ENCODE measurements at places on chromosomes 2 and 18. TPM values are rescaled to one million over a fixed set of nuclear protein-coding genes. Genes with fewer than 3 reads are reported as not detected.
A peak's percentile ranks its signal among the peaks of the same experiment; 100 is the strongest.

GRCh38 chr2:61763605-61764034 lies 90.2 kb downstream of the FAM161A start:
- H3K27me3 ChIP-seq = no peaks in the 10 kb centered on the region
- no peaks in the 10 kb centered on the region for H3K36me3 ChIP-seq
- H3K27ac ChIP-seq = peak overlapping the region; percentile 100
- DNase-seq = peak; percentile 83
- no peaks in the 10 kb centered on the region for H3K4me1 ChIP-seq

- H3K4me1 ChIP-seq = no peaks in the 10 kb centered on the region
- H3K27ac ChIP-seq = no peak overlapping the region
- no peaks in the 10 kb centered on the region for H3K27me3 ChIP-seq
- no peaks in the 10 kb centered on the region for H3K36me3 ChIP-seq
Measured at GRCh38 chr2:136323195-136323594, 205.2 kb upstream of the CXCR4 start.

The C2orf80 gene
- not detected for polyA plus RNA-seq

DNA sequence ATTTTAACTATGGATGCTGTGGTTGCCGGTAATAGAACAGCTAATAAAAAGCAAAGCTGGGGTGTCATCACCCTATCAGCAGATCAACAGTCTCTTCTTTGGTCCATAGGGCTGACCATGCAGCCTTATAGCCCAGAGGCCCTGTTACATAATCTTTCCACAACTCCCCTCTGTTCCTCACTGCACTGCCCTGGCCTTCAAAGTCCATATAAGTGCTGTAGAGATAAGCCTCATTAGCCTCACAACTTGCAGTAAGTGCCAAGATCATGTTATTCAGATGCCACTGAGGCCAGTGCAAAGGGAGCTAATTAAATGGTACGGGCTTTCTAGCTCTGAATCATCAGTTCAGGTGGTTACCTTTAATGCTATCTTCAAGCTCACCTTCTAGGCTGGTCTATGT lies 89.7 kb upstream of the CXCR4 start:
- H3K4me1 ChIP-seq = no peaks in the 10 kb centered on the region
- no peak overlapping the region for H3K27ac ChIP-seq
- H3K36me3 ChIP-seq = no peaks in the 10 kb centered on the region
- DNase-seq = no peak
- no peak overlapping the region for H3K4me3 ChIP-seq
- no peaks in the 10 kb centered on the region for H3K27me3 ChIP-seq

The TPGS2 gene
- 68.5 TPM for polyA plus RNA-seq

The ACTG2 gene
- 478 TPM for polyA plus RNA-seq

The REG3G gene
- 0.30 TPM for polyA plus RNA-seq

DNA sequence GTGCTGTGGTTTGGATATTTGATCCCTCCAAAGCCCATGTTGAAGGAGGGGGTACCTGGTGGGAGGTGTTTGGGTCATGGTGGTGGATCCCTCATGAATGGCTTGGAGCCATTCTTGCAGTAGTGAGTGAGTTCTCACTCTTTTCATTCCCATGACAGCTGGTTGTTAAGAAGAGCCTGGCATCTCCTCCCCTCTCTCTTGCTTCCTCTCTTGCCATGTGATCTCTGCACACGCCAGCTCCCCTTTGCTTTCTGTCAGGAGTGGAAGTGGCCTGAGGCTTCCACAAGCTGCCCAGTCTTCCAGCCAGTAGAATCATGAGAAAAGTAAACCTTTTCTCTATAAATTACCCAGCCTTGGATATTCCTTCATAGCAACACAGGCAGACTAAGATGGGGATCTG lies 8.6 kb downstream of the ADD2 start:
- no peaks in the 10 kb centered on the region for H3K36me3 ChIP-seq
- no peak for DNase-seq
- no peak overlapping the region for H3K27ac ChIP-seq
- H3K4me1 ChIP-seq = no peaks in the 10 kb centered on the region

- no peak overlapping the region for H3K4me3 ChIP-seq
- H3K27me3 ChIP-seq = no peaks in the 10 kb centered on the region
- H3K36me3 ChIP-seq = no peaks in the 10 kb centered on the region
Measured at GRCh38 chr2:69170661-69171060, 157.7 kb downstream of the ANTXR1 start.

GRCh38 chr2:217360111-217360510 lies 500.2 kb upstream of the TNP1 start:
- no peak overlapping the region for H3K4me3 ChIP-seq
- peaks cover 43% of the 10 kb centered on the region for H3K4me1 ChIP-seq
- DNase-seq = no peak
- no peaks in the 10 kb centered on the region for H3K36me3 ChIP-seq
- no peaks in the 10 kb centered on the region for H3K27me3 ChIP-seq
- peak overlapping the region; percentile 42 for H3K27ac ChIP-seq

DNA sequence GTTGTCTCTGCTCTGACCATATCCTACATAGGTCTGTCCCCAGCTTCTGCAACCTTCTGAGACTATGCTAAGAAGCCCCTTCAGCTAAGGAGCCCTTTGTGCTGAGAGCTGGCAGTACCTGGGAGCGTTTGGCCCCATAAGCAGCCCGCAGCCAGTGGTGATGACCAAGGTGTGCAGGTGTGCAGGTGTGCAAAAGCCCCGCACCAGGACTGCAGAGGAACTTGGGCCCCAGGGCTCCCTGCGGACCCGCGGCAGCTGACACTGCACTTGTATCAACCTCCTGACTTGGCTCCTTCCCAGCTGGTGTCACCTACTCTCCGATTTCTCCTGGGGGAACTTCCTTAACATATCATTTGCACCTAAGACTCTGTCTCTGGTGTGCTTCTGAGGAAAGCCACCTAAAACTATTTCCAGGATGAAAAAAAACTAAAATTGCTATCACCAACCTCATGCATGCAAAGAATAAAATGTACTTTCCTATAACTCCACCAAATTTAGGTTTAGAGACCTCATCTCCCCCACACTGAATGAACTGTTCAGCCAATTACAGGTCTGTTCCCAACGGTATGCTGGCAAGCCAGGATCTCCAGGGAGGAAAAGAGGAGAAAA lies 16.1 kb upstream of the GNAL start:
- H3K4me3 ChIP-seq = no peak overlapping the region
- no peaks in the 10 kb centered on the region for H3K4me1 ChIP-seq
- no peaks in the 10 kb centered on the region for H3K27me3 ChIP-seq
- no peak overlapping the region for H3K27ac ChIP-seq

The TMEM169 gene
- 0.65 TPM for polyA plus RNA-seq

DNA sequence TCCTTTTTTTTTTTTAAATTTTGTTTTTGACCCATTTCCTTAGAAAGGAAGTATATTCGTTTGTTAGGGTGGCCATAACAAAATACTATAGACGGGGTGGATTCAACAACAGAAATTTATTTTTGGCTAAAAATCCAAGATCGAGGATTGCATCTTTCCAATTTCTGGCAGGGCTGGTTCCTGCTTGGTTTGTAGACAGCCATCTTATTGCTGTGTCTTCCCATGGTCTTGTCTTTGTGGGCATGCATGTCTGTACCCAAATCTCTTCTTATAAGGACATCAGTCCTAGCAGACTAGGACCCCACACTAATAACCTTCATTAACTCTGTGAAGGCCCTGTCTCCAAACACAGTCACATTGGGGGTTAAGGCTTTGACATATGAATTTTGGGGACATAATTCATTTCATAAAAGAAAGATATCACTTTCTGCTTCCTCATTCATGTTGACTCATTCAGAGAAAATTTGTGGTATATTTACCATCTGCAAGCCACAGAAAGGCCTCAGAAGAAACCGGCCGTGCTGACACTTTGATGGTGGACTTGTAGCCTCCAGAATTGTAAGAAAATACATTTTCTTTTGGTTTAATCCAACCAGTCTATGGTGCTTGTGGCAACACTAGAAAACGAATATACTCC lies 262.1 kb downstream of the LPIN1 start:
- no peaks in the 10 kb centered on the region for H3K36me3 ChIP-seq
- no peak overlapping the region for H3K4me3 ChIP-seq
- DNase-seq = no peak

DNA sequence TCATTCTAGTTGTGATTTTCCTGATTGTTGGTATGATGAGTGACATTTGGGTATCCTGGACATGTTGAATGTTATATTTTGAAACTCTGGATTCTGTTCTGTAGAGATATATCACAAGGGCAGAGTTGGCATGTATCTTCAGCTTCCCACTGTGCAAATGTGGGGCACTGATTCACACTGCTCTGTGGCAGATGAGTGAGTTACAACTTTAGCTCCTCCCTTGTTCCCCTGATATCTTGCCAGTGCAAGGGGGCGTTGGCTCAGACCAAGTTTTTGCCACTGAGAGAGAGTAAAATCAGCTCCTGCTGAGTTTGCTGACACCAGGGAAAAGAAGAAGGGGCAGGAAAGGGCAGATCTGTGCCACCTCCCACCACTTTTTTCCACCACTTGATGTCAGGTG lies 199.6 kb upstream of the MMADHC start:
- no peaks in the 10 kb centered on the region for H3K36me3 ChIP-seq
- no peak overlapping the region for H3K27ac ChIP-seq
- no peaks in the 10 kb centered on the region for H3K27me3 ChIP-seq
- DNase-seq = no peak
- H3K4me3 ChIP-seq = no peak overlapping the region

The KDSR gene
- 27.8 TPM for polyA plus RNA-seq

DNA sequence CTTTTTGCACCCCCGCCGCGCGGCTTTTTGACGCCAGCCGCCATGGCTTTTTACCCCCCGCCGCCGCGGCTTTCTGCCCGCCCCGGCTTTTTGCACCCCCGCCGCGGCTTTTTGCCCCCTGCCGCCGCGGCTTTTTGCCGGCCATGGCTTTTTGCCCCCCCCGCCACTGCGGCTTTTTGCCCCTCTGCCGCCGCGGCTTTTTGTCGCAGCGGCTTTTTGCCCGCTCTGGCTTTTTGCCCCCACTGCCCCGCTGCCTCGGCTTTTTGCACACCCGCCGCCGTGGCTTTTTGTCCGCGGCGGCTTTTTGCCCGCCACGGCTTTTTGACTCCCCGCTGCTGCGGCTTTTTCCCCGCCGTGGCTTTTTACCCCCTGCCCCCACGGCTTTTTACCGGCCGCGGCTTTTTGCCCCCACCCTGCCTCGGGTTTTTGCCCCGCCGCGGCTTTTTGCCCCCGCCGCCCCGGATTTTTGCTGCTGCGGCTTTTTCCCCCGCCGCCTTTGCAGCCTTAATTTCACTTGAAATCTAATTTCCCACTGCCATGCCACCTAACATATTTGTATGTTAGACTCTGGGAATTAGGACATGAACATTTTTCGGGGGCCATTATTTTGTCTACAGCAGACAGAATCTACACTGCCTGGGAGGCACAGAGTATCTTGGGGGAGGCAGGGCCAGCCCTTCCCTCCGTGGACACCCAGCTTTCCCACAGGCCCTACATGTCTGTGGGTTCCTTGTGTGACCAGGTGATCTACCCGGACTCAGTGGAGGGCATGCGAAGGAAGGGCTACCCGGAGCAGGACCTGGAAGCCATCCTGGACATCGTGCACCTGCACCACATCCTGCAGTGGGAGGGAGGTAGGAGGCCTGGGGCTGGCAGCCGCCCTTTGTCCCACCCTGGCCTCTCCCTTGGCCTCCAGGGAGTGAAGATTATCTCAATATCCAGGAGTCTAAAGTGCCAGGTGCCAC lies 3031.0 kb upstream of the TEKT4 start:
- H3K36me3 ChIP-seq = no peaks in the 10 kb centered on the region
- no peaks in the 10 kb centered on the region for H3K4me1 ChIP-seq
- no peak overlapping the region for H3K4me3 ChIP-seq
- no peak for DNase-seq
- H3K27ac ChIP-seq = no peak overlapping the region

DNA sequence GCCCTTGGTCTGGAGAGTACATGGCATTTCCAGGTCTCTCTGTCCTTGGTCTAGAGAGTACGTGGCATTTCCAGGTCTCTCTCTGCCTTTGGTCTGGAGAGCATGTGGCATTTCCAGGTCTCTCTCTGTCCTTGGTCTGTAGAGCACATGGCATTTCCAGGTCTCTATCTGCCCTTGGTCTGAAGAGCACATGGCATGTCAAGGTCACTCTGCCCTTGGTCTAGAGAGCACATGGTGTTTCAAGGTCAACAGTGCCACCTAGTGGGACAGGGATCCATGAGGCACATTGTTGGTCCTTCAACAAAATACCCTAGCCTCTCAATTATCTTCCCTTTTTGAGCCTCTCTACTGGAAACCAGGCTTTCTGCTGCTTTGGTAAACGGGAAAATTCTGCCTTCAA lies 250.2 kb downstream of the OTX1 start:
- no peaks in the 10 kb centered on the region for H3K4me1 ChIP-seq
- no peaks in the 10 kb centered on the region for H3K36me3 ChIP-seq
- no peaks in the 10 kb centered on the region for H3K27me3 ChIP-seq
- no peak for DNase-seq
- H3K4me3 ChIP-seq = no peak overlapping the region

The IL36B gene
- not detected for polyA plus RNA-seq

DNA sequence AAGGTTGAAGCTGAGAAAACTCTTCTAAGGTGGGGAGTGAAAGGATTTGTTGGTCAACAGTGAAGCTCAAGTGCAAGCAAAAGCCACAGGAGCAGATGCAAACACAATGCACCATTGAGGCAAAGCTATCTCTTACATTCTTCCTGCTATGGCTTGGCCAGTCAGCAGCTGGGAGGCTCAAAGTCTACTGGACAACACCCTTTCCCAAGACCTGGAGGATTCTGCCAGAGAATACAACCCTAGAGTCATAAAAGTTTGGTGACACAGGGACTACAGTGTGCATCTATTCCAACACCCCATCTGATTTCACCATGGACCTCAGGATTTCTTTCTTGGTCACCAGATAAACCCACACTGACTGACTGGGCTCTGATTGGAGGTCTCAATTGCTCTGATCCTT lies 342.0 kb downstream of the HRH4 start:
- DNase-seq = no peak
- H3K4me1 ChIP-seq = no peaks in the 10 kb centered on the region
- H3K4me3 ChIP-seq = no peak overlapping the region
- H3K36me3 ChIP-seq = no peaks in the 10 kb centered on the region
- H3K27ac ChIP-seq = no peak overlapping the region
- H3K27me3 ChIP-seq = no peaks in the 10 kb centered on the region

The SAG gene
- polyA plus RNA-seq = not detected

- H3K36me3 ChIP-seq = no peaks in the 10 kb centered on the region
- no peak for DNase-seq
- no peaks in the 10 kb centered on the region for H3K27me3 ChIP-seq
- no peak overlapping the region for H3K27ac ChIP-seq
- peaks cover 16% of the 10 kb centered on the region for H3K4me1 ChIP-seq
Measured at GRCh38 chr2:172972005-172972619, 103.5 kb upstream of the MAP3K20 start.

The IL1RN gene
- 1.5 TPM for polyA plus RNA-seq

GRCh38 chr2:241637795-241638660 lies 535 bp downstream of the ATG4B start:
- peak overlapping the region; percentile 83 for H3K4me3 ChIP-seq
- DNase-seq = no peak
- H3K36me3 ChIP-seq = no peaks in the 10 kb centered on the region
- H3K27ac ChIP-seq = peak overlapping the region; percentile 99
- H3K4me1 ChIP-seq = peaks cover 13% of the 10 kb centered on the region

Measured in ovary (tissue), 10 donors.